A549 treated with Hydrocortisone at 1 μM for 4 hours (cell line): ENCODE measurements at places on chromosomes 3 and 15. TPM values are rescaled to one million over a fixed set of nuclear protein-coding genes. Genes with fewer than 3 reads are reported as not detected.

Gene B3GNT5
- total RNA-seq, result 20.8 to 30.7 TPM (median 25.9 TPM) in 5 replicates

Gene MTMR10
- total RNA-seq, result 12.0 to 19.4 TPM (median 15.5 TPM) in 5 replicates

Gene RLBP1
- total RNA-seq, result 0.13 TPM in 1 of 5 replicates, not detected in the others

Gene CILP
- 0.21 to 0.44 TPM (median 0.41 TPM) in 5 replicates for total RNA-seq

Gene NCEH1
- 28.4 to 41.7 TPM (median 34.5 TPM) in 5 replicates for total RNA-seq

Gene SHF
- 0.36 to 0.88 TPM (median 0.44 TPM) in 5 replicates for total RNA-seq

Gene SLC28A2
- not detected in 5 replicates for total RNA-seq
